Heart right ventricle (tissue), 16 donors: ENCODE measurements at places on chromosomes 2 and 18.
A peak's percentile ranks its signal among the peaks of the same experiment; 100 is the strongest.

DNA sequence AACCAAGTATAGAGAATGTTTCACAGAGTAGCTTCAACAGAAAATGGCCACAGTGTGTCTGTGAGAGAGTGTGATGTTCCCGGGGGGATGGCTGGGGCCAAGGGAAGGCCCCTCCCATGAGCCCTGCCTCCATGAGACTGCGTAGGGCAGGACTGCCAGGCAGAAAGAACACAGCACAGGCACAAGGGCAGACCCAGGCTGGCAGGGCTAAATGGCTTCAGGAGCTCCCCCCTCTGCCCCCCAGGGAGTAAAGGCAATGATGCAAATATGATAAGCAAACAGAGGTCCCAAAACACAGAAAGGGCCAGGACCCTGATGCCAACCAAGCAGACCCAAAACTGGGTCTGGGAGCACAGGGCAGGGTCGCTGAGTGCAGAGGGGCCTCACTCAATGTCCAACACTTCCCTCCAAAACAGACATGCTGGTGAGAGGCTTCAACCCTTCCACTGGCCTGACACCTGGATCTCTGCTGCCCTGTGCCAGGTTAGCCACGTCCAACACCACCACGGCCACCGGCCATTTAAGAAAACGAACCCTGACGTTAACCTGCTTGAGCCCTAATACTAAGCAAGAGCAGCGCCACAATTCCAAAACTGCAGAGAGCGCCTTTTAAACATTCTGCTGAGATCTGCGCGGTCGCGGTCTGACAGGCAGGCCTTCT, 90.3 kb downstream of the HDAC4 start:
- no peak for DNase-seq

DNA sequence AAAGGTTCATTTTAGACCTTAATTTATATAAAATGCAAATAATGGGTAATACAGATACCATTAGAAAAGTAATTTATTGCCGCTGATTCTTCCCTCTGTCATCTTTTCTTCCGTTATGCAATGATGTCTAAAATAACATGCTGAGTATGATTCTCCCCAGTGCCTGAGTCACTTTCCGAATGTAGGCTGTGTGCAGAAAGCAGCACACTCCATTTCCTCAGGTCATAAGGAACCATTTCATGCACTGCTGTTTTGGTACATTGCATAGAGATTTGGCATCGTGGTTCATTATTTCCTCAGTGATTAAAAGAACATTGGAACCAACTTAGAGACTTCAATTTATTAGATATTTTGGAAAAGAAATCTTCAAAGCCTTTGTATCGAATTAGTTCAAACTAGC, 173.5 kb downstream of the CDH2 start:
- no peak for DNase-seq

DNA sequence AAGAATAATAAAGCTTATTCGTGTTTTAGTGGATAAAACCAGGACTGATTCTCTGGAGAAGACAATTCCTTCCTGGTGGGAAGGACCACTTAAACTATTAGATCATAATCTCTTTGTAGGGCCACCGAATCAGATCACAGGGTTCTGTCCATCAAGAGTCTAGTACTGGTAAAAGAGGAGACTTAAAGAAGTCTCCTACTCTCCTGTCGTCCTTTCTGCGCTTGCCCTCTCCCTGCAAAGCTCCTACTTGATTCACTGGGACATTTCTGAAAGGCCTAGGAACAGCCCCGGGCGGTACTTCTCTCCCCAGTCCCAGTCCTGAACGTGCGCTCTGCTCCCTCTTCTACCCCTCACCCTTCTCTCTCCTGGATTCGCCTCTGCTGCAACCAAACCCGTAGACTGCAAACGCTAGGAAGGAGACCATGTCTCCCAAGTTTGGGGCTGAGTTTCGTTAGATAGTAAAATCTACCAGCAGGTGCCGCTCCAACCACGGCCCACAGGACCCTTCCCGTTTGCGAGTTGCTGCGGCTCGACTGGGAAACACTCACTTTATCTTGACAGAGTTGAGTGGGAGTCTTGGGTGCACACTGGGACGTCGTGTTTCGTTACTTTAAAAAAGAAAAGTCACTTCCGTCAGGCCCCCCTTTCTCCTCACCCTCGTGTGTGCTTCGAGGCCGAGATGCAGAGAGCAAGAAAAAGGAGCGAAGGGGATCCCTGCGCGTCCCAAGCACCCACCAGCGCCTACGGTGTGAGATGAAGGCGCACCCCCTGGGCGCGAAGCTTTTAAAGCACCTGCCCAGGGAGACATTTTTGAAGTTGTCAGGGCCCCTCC, 923 bp downstream of the FIGLA start:
- peak; percentile 61 for DNase-seq

GRCh38 chr2:197710424-197711042, 5.4 kb downstream of the MARS2 start:
- DNase-seq, result no peak

DNA sequence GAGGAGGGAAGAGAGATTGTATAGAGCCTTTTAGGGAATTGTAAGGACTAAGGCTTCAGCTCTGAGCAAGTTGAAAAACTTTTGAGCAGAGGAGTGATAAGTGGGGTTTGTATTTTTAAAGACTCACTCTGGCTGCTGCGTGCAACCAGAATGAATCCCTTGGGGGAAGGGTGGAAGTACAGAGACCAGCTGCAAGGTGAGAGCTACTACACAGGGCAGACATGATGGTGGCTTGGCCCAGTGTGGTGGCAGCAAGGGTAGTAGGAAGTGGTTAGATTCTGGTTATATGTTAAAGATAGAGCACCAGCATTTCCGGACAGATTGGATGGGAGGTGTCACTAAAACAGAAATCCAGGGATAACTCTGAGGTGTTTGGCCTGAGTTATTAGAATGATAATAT, 10.1 kb upstream of the SESTD1 start:
- no peak for DNase-seq

- no peak for DNase-seq
Measured at GRCh38 chr2:15363142-15363541, 198.0 kb downstream of the NBAS start.

GRCh38 chr18:64713284-64713683, 564.4 kb upstream of the LINC00305 start:
- no peak for DNase-seq

DNA sequence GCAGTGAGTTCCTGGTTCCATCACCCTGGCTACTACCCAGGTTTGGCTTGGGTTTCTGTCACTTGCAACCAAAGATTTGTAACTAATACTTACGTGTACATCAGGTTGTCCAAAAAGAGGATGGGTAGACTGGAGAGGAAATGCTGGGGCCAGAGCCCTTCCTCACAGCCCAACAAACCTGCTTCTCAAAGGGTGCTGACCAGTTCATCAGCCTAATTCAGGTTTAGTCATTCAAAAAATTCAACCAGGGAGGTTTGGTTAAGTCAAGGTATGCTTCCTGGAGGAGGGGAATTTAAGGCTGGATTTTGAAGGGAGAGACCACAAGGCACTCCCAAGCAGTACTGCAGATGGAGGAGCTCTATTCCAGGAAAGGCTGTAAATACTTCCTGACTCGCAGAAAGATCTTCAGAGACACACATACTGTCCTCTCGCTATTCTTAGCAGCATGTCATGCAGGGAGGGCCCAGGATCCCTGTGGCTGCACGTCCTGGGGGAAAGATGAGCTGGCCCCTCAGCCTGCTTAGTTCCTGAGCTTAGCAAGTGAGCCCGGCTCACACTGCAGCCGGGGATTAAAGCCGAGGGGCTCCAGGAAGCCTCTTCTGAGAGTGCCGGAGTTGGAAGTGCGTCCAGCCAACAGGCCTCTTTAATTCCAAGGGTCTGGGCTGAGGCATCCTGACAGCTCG, 40.0 kb upstream of the BIN1 start:
- DNase-seq, result no peak

- no peak for DNase-seq
Measured at GRCh38 chr2:56510610-56511009, 326.8 kb downstream of the CCDC85A start.
